ENCODE measurements at places on chromosomes 2 and 18.

DNA sequence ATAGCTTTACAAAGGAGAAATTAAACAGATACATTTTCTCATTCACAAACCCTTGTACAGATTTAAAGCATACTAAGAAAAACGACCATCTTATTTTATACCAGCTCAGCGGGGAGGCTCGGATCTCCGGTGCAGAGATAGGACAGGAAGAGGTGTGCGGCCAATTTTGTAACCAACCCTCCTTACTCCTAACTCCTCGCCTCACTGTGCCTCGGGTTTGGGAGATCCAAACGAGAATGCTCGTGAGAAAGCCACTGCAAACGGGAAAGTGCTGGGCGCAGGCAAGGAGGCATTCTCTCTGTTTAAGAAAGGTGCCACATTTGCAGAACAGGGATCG is 1.2 kb downstream of the KDSR start:
- no peaks in the 10 kb centered on the region for H3K4me1 ChIP-seq
- H3K4me3 ChIP-seq: peak overlapping the region; percentile 90
- DNase-seq: no peak
- H3K27me3 ChIP-seq: no peaks in the 10 kb centered on the region
- peaks cover 23% of the 10 kb centered on the region for H3K36me3 ChIP-seq

GRCh38 chr18:2914881-2915240 is 68.1 kb downstream of the EMILIN2 start:
- H3K4me1 ChIP-seq: no peaks in the 10 kb centered on the region
- no peak overlapping the region for H3K4me3 ChIP-seq
- H3K36me3 ChIP-seq: peaks cover 92% of the 10 kb centered on the region

DNA sequence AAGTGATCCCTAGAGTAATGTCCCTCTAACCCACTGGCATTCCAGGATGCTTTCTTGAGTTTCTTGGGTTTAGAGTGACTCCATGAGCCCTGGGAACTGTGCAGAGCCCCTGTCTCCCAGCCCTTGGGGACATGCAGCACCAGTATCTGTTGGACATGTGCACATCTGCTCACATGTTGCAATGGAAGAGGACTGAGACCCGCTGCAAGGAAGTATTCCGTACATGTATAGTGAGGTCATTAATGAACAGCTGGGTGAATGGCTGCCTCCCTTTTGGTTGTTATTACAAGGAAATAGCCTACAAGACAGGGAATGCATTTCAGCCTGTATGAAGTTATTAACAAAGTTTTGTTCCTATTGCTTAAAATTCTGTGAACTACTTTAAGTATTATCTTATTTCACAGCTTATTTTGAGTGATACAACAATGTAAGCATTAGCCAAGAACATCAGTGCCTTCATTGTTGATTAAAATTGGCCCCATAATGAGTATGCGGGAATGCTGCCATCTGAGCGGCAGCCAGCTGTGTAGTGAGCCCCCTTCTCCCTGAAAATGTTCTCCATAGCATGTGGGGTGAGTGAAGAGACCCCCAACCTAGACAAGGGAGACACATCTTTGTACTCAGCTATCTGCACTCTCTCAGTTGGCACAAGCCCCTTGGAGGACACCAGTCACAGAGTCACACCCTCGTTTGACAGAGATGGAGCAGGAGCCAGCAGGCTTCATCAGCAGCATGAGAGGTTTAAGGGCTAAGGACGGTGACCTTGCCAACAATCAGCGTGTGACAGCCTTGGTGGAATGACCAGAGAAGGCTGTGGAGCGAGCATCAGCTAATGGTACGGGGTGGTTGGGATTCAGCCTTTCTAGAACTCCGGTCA is 87.4 kb downstream of the FAM210A start:
- no peak for DNase-seq
- no peaks in the 10 kb centered on the region for H3K27me3 ChIP-seq
- no peaks in the 10 kb centered on the region for H3K36me3 ChIP-seq

DNA sequence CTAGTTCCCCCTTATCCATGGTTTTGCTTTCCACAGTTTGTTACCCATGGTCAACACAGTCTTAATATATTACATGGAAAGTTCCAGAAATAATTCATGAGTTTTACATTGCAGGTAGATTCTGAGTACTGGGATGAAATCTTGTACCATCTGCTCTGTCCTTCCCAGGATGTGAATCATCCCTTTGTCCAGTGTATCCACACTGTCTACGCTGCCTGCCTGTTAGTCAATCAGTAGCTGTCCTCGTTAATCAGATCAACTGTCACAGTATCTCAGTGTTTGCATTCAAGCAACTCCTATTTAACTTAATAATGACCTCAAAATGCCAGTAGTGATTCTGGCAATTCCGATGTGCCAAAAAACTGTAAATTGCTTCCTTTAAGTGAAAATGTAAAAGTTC is 76.3 kb downstream of the DYNC1I2 start:
- no peak overlapping the region for H3K27ac ChIP-seq
- 0 out of 2 replicates have a peak, but pooled peaks cover 3% of the 10 kb centered on the region for H3K4me1 ChIP-seq
- DNase-seq: no peak

GRCh38 chr2:219127037-219127635 is 33.5 kb downstream of the NHEJ1 start:
- DNase-seq: no peak
- no peaks in the 10 kb centered on the region for H3K36me3 ChIP-seq
- no peak overlapping the region for H3K27ac ChIP-seq
- H3K4me3 ChIP-seq: no peak overlapping the region
- H3K4me1 ChIP-seq: no peaks in the 10 kb centered on the region
- no peaks in the 10 kb centered on the region for H3K27me3 ChIP-seq

DNA sequence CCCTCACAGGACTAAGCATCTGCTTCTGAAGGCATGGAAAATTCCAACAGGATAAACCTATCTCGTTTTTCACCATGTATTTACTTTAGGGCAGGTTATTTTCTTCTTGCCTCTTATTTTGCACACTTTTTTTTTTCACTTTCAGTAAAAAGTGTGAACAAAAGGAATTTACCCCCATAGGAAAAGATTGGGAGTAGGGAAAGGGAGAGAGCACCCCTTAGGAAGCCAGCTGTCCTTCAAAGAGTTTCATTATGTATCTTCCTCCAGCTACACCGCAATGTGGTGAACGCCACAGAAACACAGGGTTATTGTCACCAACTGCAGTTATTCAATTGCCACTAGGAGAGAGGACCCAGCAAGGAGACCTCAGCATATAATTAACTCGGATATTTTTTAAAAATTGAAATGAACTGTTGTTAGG is 286.2 kb upstream of the VRK2 start:
- H3K27ac ChIP-seq: no peak overlapping the region
- H3K27me3 ChIP-seq: 0 out of 2 replicates have a peak, but pooled peaks cover 3% of the 10 kb centered on the region
- H3K4me3 ChIP-seq: no peak overlapping the region

GRCh38 chr2:237227592-237228280 is 142.0 kb downstream of the COPS8 start:
- peak overlapping the region; percentile 45 for H3K27ac ChIP-seq
- no peaks in the 10 kb centered on the region for H3K36me3 ChIP-seq
- DNase-seq: peak; percentile 93
- H3K4me1 ChIP-seq: peaks cover 40% of the 10 kb centered on the region
- no peak overlapping the region for H3K4me3 ChIP-seq

DNA sequence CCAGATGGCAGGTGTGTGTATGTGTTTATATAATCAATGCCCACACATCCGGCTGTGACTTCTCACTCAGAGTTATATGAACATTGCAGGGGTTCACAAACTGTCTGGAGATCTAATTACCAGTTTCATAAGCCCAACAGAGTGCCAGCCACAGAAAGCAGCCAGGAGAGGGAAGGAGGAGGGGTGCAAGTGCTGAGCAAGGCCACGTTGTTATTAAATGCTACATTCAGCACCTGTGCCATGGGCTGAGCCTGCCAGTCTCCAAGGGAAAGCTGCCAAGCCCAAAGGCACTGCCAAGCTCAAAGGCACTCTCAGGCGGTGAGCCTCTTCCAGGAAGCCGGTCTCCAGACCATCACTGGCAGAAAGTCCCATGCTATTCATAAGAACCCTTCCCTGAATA is 17.4 kb downstream of the XDH start:
- H3K27me3 ChIP-seq: no peaks in the 10 kb centered on the region
- no peak overlapping the region for H3K27ac ChIP-seq
- DNase-seq: no peak
- peaks cover 12% of the 10 kb centered on the region for H3K4me1 ChIP-seq
- no peaks in the 10 kb centered on the region for H3K36me3 ChIP-seq

DNA sequence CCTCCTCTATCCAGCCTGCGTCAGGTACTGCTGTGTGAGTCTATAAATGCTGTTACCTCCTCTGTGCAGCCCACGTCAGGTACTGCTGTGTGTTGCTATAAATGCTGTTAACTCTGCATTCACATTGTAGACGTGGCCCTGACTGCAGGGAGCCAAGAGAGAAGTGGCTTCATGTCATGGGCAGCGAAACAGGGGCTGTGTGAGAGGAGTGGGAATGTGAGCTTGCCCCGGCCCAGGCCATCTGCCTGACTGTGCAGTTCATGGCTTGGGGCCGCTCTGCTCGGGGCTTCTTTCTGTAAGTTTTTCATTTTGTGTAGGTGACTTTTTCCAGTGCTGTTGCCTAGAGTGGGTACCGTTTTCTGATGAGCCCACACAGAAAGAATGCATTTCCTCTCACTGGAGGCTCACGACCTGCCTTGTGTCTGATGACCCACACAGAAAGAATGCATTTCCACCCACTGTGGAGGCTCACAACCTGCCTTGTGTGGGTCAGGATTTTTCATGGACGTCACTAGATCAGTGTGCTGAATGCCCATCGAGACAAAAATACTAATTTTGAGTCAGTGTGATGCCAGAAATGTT is 104.5 kb downstream of the SNTG2 start:
- no peak overlapping the region for H3K4me3 ChIP-seq
- H3K36me3 ChIP-seq: no peaks in the 10 kb centered on the region
- no peaks in the 10 kb centered on the region for H3K27me3 ChIP-seq

DNA sequence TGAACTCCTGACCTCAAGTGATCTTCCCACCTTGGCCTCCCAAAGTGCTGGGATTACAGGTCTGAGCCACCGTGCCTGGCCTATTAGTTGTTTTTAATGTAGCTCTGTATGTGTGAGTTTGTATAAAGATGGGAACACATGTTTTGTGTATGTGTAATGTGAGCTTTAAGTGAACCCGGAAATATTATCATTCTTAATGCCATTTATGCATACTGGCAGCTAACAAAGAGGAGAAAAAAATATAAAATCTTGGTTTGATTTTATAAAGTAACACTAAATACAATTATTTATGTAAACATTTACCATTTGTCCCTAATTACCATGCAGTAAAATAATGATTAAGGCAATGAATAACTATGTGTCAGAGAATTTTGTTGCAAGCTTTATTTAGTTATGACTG is 9.1 kb upstream of the CKAP2L start:
- no peak overlapping the region for H3K27ac ChIP-seq
- no peak for DNase-seq
- H3K27me3 ChIP-seq: no peaks in the 10 kb centered on the region
- H3K4me3 ChIP-seq: no peak overlapping the region
- H3K4me1 ChIP-seq: peaks cover 7% of the 10 kb centered on the region
- 0 out of 2 replicates have a peak, but pooled peaks cover 4% of the 10 kb centered on the region for H3K36me3 ChIP-seq

DNA sequence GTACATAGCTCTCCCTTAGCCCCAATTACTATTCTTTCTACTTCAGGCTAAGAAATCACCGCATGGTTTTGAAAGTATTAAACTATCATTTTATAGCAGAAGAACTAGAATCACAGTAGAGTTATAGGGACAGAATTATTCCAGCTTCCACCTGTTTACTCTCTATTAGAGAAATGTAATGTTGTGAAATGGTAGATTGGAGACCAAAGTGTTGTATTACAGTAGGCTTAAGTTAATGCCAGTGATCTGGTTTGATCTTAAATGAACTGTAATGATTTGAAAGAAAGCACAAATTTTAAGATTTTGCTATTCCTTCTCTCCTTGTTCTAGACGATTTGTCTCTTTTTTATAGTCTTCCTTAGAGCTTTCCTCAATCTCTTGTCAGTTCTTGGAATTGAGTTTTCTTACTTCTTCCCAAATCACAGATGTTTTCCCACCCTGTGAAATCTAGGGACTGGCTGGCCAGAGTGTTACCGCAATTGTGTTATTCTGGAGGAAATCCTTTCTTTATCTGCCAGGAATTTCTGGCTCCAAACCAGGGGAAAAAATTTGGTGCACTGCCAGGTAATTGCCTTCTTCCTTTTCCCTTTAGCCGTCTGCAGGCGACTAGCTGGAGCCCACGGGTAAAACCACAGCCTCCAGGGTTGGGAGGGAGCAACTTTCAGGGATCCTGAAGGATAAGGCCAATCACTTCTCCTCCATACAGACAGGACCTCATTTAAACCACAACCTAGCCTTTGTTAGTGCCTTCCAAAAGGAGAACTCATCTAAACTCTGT is 51.7 kb downstream of the NOP58 start:
- peak; percentile 90 for DNase-seq
- no peak overlapping the region for H3K4me3 ChIP-seq
- H3K36me3 ChIP-seq: 0 out of 2 replicates have a peak, but pooled peaks cover 1% of the 10 kb centered on the region
- H3K27me3 ChIP-seq: no peaks in the 10 kb centered on the region

DNA sequence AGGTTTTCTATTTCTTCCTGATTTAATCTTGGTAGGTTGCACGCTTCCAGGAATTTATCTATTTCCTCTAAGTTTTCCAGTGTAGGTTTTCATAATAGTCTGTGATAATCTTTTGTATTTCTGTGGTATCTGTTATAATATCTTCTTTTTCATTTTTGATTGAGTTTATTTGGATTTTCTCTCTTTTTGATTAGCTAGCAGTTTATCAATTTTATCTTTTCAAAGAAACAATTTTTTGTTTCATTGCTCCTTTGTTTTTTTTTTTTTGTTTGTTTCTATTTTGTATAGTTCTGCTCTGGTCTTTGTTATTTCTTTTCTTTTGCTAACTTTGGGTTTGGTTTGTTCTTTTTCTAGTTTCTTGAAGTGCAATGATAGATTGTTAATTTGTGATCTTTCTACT is 51.3 kb downstream of the G6PC2 start:
- no peak overlapping the region for H3K4me3 ChIP-seq
- DNase-seq: no peak
- 0 out of 2 replicates have a peak, but pooled peaks cover 3% of the 10 kb centered on the region for H3K27me3 ChIP-seq
- H3K36me3 ChIP-seq: no peaks in the 10 kb centered on the region
- H3K4me1 ChIP-seq: no peaks in the 10 kb centered on the region
- no peak overlapping the region for H3K27ac ChIP-seq

DNA sequence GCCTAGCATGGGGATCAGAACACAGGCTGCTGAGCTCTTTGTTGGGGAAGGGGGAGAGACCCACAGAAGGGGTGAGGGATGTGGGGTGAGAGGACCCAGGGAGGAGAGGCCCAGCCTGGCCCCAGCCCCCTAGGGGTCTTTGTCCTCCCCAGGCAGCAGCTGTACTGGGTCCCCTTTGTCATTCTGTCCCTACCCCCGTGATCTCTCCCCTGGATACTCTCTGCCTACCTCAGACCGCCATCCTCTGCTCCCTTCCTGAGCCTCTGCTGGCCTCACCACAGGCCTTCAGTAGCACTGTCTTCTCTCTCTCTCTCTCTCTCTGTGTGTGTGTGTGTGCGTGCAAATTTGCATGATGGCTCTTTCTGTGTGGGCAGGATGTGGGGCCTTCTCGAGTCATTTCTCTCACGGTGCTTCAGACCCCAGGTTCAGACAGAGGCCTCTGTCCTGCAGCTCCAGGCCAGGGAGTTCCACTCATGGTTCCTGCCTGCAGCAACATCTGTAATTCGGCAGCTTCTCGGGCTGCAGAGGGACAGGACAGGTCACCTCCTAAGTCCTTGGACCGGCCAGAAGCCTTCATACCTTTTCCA is 1.4 kb downstream of the PSD4 start:
- no peak overlapping the region for H3K4me3 ChIP-seq
- no peak for DNase-seq
- no peaks in the 10 kb centered on the region for H3K27me3 ChIP-seq
- no peaks in the 10 kb centered on the region for H3K4me1 ChIP-seq

GRCh38 chr18:58338961-58339592 is 289.8 kb downstream of the ALPK2 start:
- peaks cover 23% of the 10 kb centered on the region for H3K4me1 ChIP-seq
- no peaks in the 10 kb centered on the region for H3K27me3 ChIP-seq
- DNase-seq: no peak
- peaks cover 79% of the 10 kb centered on the region for H3K36me3 ChIP-seq
- H3K4me3 ChIP-seq: no peak overlapping the region
- H3K27ac ChIP-seq: no peak overlapping the region
